ENCODE measurements at places on chromosomes 11 and 22.

DNA sequence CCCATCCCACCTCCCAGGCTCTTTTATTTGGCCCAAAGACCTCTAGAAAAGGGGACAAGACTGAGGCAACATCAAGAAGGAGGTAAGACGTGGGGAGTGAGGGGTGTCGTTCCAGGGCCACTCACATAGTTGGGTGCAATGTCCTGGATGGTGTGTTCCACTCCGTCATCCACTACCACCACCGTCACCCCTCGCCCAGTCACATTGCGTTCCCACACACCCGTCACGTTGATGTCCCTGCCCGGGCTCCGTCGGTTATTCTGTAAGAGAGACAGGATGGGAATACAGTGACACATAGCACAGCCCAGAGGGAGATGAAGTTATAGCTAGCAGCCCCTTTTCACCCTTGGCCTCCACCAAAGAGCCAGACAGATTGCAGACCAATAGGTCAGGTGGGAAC is 3.8 kb downstream of the PCSK7 start:
- no peak for DNase-seq

- no peak for DNase-seq
These were observed 63.0 kb downstream of the GALNT18 start for GRCh38 chr11:11558826-11559225.

DNA sequence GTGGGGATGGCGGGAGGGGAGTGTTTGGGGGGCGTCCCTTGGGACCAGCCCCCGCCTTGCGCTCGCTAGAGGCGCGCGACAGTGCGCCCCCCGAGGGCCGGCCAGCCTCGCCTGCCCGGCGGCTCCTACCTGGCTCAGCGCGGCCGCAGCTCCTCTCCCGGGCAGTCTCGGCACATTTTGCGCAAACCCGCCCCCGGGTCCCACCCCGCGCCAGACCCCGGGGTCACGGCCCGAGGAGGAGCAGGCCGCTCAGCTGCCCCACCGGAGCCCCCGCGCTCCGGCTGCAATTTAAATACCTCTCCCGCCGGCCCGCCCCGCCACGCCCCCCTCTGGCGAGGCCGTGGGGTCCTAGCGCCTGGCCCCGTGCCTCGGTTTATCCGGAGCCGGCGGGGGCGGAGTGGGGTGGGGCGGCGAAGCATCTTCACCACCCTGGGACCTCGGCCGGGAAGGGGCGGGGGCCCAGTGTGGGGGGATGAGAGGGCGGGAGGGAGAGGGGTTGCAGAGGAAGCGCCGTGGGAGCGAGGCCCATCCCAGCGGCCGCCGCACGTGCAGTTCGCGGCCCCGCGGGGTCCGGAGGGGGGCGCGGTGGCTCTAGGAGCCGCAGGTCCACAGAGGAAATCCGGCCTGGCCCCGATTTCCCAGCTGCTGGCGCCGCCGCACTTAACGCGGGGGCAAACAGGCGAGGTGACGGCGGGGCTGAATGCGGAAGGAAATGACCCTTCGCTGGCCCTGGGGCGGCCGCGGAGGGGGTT is at the start of gene LRRC32:
Gene LRRC32 (minus strand): TSS at position 263 of the 752 bp plus-strand sequence. CDS start 4,793 bp downstream, outside the sequence.
- DNase-seq: peak; percentile 15

DNA sequence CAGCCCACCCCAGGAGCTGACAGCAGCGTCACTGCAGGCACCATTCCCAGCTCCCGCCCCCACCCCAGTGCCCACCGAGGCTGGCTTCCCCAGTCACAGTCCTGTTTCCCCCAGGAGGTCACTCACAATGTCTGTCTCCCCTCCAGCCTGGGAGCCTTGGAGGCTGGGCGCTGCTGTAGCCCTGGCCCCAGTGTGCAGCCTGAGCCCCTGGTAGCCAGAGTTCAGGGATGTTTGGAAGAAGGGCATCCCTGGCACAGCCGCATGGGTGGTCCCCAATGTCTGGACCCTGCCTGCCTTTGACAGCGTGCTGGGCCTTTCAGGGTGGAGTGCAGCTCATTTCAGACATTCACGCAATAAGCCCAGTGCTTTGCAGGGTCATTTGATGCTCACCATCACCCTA is 4.3 kb downstream of the CAPN5 start:
- no peak for DNase-seq

DNA sequence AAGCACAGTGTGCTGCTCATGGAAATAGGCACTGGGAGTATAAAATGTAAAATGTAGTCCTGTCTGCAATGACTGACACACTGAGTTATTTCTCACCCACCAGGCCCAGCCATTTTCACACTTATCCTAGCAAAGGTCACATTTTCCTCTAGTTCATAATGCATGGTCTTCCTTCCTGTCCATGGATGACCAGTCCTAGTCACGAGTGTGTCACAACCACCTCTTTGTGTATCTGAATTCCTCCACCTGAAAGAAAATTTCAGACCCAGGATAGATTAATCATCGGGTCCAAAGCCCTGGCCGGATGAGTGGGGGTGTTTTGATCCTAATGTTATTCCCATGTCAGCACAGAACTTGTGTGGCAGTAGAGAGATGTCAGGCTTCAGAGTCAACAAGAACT is at the start of gene MRGPRX4:
Gene MRGPRX4 (plus strand): TSS at position 172 of the 400 bp plus-strand sequence. CDS start 420 bp downstream, outside the sequence.
- DNase-seq: no peak

DNA sequence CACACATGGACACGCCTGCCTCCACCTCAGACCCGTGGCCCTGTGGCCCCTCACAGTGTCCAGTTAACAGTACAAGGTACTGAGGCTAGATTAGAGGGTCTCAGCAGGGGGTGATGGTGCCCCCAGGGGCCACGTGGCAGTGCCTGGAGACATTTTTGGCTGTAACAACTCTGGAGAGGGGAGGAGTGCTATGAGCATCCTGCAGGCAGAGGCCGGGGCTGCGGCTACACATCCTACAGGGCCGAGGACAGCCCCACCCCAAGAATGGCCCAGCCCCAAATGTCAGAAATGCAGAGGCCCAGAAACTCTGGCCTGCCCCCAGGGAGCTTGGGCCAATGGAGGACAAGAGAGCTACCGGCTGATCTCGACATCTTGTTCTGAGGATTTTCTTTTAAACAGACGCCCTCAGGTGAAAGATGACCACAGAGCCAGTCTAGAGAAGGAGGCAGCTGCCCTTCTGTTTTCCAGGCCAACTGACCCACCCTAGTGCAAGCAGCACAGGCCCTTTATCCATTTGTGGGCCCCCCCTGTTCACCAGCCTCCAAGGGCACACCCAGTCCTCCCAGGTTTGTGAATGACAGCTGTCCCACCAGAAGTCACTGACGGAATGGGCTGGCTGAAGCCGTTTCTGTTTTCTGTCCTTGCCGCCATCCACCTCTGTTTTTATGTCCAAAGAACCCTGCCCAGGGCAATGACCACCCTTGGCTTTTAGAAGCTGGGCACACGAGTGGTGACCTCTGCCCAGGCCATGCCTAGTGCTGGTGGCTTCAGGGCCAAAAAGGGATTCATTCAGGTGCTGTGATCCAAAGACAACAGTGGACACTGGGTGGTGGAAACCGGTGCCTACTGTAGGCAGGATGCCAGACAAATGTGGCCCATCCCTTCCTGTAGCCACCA is 85.2 kb upstream of the LINC01488 start:
- DNase-seq: no peak

DNA sequence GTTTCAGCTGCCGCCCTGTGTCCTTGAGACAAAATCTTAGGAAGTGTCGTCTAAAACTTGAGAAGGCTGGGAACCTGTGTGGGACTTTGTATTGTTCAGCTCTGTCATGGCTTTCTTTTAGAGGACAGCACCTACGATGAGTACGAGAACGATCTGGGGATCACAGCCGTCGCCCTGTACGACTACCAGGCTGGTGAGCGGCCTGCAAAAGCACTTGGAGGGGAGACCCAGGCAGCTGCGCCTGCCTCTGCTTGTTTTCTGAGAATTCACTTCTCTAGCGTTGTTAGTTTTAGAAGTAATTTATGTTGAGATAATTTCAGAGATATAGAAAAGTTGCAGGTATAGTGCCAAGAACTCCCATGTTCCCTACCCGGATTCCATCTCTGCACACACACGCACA is 35.2 kb downstream of the CTTN start:
- no peak for DNase-seq

GRCh38 chr22:25348391-25348790 is 129.0 kb downstream of the CRYBB2 start:
- no peak for DNase-seq

DNA sequence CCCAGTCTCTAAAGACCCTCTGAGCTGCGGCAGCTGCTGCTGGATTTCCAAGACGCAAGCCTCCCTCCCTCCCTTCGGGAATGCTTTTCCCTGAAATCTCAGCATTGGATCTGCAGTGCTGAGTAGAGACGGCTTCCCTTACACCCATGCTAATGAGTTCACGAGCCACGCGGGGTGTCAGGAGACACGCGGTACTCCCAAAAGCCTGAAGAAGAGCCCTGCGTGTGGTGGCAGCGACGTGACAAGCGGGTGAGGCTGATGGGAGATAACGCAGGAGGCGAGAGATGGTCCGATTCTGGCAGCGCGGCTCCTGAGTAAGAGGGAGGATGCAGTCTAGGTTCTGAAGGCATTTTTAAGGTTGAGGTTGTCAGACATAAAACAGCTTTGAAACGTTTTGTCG is 74.4 kb upstream of the ASPHD2 start:
- DNase-seq: no peak

- DNase-seq: no peak
These were observed 48.4 kb upstream of the ARHGAP42 start for GRCh38 chr11:100638648-100639047.

GRCh38 chr11:45884596-45885185 is 760 bp upstream of the MAPK8IP1 start:
- no peak for DNase-seq

DNA sequence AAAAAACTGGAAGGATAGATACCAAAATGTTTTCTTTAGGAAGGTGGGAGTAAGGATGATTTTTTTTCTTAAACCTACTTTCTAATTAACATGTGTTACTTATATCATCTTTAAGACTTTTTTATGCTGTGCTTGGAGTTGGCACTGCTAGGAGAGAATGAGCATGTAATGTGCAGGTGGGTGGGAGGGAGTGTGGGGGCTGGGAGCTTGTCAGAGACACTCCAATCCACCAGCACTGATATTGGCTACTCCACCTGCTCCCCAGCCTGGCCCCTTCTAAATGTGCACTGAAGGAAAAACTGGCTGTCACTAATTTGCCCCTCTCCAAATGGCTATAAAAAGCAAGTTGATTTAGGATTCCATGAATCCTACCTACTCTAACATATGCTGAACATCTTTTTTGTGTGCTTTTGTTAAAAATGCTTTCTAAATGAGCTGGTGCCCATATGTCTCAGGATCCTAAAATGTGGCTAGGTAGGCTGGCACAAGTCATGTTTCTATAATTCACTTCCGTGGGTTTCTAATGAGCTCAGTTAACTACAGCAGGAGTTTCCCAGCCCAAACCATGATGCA is 44.3 kb upstream of the BMAL1 start:
- DNase-seq: no peak

DNA sequence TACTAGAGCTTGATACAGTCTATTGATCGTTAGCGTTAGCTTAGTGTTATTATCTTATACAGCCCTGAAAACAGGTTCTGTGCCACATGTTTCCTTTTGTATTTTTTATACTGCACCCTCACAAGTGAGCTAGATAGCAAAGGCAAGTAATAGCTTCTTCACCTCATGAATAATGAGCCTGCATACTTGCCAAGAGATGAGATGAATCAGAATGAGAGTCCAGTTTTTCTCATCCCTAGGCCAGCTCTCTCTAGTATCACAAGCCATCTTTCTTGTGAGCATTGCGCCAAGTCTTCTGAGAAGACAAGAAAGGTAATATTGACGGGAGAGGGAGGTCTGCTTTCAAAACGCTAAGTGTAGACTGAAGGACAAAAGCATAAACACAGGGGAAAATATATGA is 8.7 kb upstream of the CARD18 start:
- no peak for DNase-seq

DNA sequence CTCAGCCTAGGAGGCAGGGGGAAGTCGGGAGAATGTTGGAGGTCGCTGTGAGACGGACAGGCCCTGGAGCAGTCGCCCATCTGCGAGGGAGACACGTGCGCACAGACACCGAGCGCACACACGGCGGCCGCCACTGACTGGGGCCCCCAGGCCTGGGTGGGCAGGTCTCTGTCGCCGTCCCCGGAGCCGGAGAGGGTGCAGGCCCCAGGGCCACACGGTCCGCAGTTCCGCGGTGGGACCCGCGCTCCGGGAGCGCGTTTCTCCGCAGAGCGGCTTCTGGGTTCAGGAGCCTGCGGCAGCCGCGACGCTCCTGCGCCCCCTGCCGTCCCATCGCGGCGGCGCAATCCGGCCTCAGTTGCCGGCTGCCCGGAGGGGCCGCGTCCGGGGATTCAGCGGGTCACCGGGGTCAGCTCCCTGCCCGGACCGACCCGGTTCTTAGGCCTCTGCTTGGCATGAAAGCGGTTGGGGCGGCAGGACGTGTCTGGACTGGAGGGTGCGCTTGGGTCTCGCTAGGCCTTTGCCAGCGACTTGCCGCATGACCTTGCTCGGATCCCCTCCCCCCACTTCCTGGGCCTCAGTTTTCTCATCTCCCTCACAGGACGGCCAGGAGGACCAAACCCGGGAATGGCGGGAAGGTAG is 31.2 kb downstream of the PDE2A start:
- peak; percentile 34 for DNase-seq

DNA sequence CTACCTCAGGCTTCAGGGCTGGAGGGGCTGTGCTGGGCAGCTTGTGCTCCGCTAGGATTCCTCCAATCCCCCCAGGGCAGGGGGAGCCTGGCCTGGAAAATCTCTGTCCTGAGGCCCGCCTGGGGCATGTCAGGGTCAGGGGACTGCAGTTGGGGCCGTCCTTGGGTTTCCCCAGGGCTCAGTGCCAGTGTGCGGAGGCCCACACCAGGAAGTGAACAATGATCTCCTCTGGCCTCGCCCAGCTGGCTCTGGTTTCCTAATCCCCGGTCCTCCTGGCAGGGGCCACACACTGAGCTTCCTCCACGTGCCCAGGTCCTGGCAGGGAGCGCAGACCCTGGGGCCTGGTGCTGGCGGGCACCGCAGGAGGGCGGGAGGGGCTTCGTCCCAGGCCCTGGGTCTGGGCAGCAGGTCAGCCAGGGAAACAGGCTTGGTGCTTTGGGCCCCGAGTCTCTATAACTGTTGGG is 1.4 kb upstream of the MUC2 start:
- DNase-seq: no peak

DNA sequence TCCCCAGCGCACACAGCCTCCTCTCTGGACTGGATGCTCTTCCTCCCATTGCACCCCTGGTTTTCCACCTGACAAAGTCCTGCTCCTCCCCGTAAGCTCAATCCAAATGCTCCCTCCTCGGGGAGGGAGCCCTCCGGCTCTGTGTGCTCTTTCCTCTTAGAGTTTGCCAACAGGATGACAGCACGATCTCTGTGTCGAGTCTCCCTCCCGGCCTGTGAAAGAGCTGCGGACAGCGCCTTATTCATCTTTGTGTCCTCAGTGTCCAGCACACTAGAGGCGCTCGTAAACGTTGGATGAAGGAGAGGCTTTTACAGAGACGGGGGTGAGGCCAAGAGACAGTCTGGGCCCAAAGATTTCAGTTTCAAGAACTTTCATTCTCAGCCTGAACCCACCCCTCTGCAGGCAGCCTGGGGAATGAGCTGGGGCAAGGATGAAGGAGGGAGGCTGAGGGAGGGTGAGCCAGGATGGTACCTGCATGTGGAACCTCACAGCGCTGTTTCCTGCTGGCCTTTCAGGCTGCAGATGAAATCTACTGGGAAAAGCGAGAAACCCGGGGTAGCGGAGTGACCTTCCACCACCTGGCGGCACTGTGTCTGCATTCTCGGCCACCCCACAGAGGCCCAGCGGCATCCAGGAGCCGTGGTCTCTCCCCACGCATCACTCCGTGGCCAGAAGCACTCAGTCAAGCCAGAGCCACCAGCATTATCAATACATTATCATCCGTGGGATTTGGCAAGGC is 8.5 kb upstream of the TMPRSS4 start:
- no peak for DNase-seq

GRCh38 chr22:44755956-44756361 is 3.6 kb downstream of the ARHGAP8 start:
- DNase-seq: no peak

All from effector memory CD4-positive, alpha-beta T cell (primary cell).